ENCODE measurements at places on chromosomes 2 and 18. TPM values are rescaled to one million over a fixed set of nuclear protein-coding genes. Genes with fewer than 3 reads are reported as not detected.
A peak's percentile ranks its signal among the peaks of the same experiment; 100 is the strongest.

The MBD2 gene
- total RNA-seq = 105 TPM

The CD302 gene
- total RNA-seq = 10.6 TPM

The GFPT1 gene
- 38.7 TPM for total RNA-seq

The TMEM178A gene
- total RNA-seq = 2.8 TPM

DNA sequence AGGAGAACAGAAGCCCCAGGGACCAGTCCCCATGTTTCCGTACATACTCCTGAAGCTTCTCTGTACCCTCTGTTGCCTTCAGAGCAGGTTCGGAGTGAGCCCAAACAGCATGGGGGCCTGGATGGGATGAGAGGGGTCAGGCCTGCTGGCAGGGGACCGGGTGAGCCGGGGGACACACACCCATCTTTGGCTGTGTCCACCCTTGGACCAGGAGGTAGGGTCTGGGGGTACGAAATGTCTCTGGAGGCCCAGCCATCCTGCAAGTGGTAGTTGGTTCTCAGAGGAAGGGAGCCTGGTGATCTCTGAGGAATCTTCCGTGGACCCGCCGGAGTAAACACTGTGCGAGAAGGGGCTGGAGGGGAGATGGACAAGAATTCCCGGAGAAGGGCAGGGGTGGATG lies 15.3 kb downstream of the FBLN7 start:
- H3K4me1 ChIP-seq = peaks cover 19% of the 10 kb centered on the region
- H3K36me3 ChIP-seq = no peaks in the 10 kb centered on the region
- no peak overlapping the region for H3K27ac ChIP-seq
- no peak overlapping the region for H3K4me3 ChIP-seq

DNA sequence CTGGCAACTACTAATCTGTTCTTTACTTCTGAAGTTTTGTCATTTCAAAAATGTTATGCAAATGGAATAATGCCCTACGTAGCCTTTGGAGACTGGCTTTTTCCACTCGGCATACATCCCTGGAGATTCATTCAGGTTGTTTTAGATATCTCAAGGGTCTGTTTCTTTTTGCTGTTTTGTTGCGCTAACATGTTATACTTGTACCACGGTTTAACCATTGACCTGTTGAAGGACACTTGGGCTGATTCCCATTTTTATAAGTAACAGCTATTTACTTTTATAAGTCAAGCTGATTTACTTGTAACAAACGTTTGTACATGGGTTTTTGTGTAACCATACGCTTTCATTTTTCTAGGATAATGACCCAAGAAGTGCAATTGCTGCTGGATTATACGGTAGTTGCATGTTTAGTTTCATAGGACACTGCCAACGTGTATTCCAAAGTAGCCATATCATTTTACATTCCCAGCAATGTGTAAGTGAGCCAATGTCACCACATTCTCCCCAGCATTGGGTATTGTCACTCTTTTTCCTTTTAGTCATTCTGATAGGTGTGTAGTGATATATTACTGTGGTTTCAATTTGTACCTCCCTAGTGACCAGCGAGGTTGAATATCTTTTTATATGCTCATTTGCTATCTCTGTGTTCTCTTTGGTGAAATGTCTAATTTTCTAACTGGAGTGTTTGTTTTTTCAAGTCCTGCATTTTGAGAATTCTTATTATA lies 36.5 kb upstream of the STAT4 start:
- no peaks in the 10 kb centered on the region for H3K4me1 ChIP-seq
- peaks cover 7% of the 10 kb centered on the region for H3K27me3 ChIP-seq
- H3K36me3 ChIP-seq = no peaks in the 10 kb centered on the region
- no peak overlapping the region for H3K4me3 ChIP-seq
- no peak for DNase-seq
- no peak overlapping the region for H3K27ac ChIP-seq

DNA sequence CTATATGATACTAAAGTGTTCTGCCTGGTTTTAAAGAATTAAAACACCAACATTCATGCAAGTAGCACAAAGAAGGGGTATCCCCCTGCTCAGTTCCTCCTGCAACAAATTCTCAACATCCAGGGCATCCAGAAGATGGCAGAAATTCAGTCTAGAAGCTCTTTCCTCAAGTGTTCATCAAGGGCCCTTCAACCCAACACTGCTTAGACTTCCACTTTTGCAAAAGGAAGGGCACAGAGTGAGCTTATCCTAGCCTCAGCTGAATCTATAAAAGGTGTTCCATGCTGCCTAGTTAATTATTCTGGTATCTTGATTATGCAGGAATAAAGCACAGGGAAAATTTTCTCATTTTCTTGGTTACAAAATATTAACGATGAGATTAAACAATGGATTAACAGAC lies 275.8 kb upstream of the CRIM1 start:
- DNase-seq = no peak
- no peak overlapping the region for H3K4me3 ChIP-seq
- peaks cover 1% of the 10 kb centered on the region for H3K27me3 ChIP-seq
- H3K4me1 ChIP-seq = no peaks in the 10 kb centered on the region
- H3K36me3 ChIP-seq = no peaks in the 10 kb centered on the region
- H3K27ac ChIP-seq = no peak overlapping the region

DNA sequence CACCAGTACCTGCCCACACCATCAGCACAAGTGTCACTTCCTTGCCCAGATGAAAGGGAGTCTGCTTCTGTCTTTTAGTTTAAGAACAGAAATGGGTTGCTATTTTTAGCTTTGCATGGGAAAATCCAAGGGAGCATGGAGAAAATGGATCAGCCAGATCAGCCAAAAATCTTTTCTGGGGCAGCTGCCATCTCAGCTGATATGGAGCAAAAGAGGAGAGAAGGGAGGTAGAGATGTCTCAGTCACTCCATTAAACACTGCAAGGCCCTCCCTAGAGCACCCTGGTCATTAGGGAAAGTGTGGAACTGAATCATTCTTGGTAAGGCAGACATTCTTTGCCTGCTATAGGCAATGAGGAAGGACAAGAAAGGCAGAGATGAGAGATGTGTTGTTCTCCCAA lies 79.9 kb downstream of the CTAGE1 start:
- H3K27ac ChIP-seq = no peak overlapping the region
- no peak for DNase-seq
- no peaks in the 10 kb centered on the region for H3K36me3 ChIP-seq
- no peak overlapping the region for H3K4me3 ChIP-seq
- no peaks in the 10 kb centered on the region for H3K27me3 ChIP-seq
- peaks cover 13% of the 10 kb centered on the region for H3K4me1 ChIP-seq

GRCh38 chr2:69700381-69700780 lies 41.6 kb upstream of the ANXA4 start:
- no peak overlapping the region for H3K4me3 ChIP-seq
- H3K4me1 ChIP-seq = no peaks in the 10 kb centered on the region
- no peak for DNase-seq
- H3K36me3 ChIP-seq = no peaks in the 10 kb centered on the region
- no peak overlapping the region for H3K27ac ChIP-seq

GRCh38 chr2:44715671-44716081 lies 225.8 kb upstream of the SIX3 start:
- no peak overlapping the region for H3K4me3 ChIP-seq
- peak; percentile 26 for DNase-seq
- no peak overlapping the region for H3K27ac ChIP-seq
- no peaks in the 10 kb centered on the region for H3K36me3 ChIP-seq

DNA sequence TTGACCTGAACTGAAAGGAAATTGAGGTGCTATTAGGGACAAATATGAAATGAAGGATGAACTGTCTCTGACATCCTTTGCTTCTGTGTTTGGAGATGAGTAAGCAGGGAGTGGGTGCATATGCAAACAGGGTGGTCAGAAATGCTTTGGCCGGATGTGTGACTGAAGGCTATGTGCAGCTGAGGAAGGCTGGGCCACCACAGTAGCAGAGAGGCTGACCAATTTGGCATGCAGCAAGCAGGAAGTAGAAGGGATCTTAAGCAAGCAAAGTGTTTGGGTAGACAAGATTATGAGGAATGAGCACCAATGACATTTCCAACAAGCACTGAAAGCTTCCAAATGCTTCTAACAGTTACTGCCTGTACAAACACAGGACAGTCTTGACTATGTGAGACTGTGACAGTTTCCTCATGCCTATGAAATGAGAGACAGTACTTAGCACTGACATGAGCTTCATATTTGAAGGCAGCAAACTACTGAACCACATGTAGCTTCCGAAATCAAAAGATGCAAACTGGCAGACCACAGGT lies 3.3 kb upstream of the ACTR3 start:
- DNase-seq = no peak
- no peak overlapping the region for H3K4me3 ChIP-seq
- H3K36me3 ChIP-seq = no peaks in the 10 kb centered on the region
- H3K4me1 ChIP-seq = peaks cover 17% of the 10 kb centered on the region

DNA sequence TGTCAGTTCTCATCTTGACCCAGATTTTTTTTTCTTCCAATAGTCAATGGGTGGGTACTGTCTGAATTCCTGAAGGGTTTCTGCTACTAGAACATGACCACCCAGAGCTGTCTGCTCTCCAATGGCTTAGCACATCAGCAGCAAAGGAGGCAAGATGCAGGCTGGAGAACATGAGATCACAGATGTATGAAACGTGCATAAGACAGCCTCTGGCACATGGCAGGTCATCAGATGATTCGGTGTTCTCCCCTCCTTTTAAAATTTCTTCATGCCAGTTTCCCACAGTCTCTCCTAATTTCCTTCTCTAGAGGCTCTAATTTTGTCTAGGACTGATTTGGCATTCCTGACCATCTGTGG lies 359.3 kb upstream of the TNP1 start:
- H3K27ac ChIP-seq = no peak overlapping the region
- H3K27me3 ChIP-seq = no peaks in the 10 kb centered on the region
- H3K36me3 ChIP-seq = no peaks in the 10 kb centered on the region
- H3K4me3 ChIP-seq = no peak overlapping the region
- peaks cover 13% of the 10 kb centered on the region for H3K4me1 ChIP-seq

DNA sequence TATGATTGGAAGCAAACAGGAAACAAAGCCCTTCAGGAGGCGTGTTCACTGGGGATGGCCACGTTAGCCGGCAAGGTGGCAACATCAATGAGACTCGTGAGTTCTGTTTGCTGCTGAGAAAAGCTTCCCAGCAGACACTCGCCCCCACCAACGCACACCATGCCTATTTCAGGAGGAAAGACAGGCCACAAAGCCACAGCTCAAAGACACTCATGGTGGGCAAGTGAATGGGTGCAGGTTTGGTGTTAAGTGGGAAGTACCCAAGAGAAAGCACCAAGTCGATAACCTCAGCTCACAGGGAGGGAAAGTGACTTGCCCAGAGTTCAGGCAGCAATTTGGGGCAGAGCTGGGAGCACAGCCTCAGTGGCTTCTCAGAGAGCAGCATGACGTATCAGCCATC lies 10.5 kb upstream of the MTERF4 start:
- no peaks in the 10 kb centered on the region for H3K27me3 ChIP-seq
- DNase-seq = no peak
- no peak overlapping the region for H3K4me3 ChIP-seq

DNA sequence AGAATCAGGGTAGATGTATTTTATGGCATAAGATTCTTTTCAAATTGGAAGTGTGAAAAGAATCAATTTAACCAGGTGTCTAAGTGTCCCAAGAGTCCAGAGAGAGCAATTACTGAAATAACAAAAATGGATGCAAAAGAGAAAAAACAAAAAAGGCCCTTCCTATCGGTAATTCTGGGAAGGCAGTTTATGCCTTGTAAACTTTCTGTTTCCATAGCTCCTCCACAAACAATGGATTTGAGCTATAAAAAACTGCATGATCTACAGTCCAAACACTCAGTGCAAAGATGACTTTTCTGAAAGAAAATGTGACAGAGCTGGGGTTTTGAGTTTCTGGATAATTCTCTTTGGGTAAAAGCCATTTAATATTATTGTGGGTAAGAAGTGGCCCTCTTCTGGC lies 366.1 kb downstream of the EN1 start:
- H3K27ac ChIP-seq = no peak overlapping the region
- no peak for DNase-seq
- no peak overlapping the region for H3K4me3 ChIP-seq
- H3K27me3 ChIP-seq = no peaks in the 10 kb centered on the region
- no peaks in the 10 kb centered on the region for H3K4me1 ChIP-seq
- no peaks in the 10 kb centered on the region for H3K36me3 ChIP-seq

GRCh38 chr18:37335409-37335736 lies 230.2 kb downstream of the CELF4 start:
- H3K36me3 ChIP-seq = no peaks in the 10 kb centered on the region
- H3K4me1 ChIP-seq = no peaks in the 10 kb centered on the region
- H3K4me3 ChIP-seq = no peak overlapping the region
- no peak for DNase-seq
- no peak overlapping the region for H3K27ac ChIP-seq
